ENCODE measurements at places on chromosomes 13 and 19.

- DNase-seq: no peak
Measured at GRCh38 chr13:46860722-46861121, 36.1 kb downstream of the HTR2A start.

- no peak for DNase-seq
Measured at GRCh38 chr13:70310396-70311119, 202.3 kb upstream of the KLHL1 start.

DNA sequence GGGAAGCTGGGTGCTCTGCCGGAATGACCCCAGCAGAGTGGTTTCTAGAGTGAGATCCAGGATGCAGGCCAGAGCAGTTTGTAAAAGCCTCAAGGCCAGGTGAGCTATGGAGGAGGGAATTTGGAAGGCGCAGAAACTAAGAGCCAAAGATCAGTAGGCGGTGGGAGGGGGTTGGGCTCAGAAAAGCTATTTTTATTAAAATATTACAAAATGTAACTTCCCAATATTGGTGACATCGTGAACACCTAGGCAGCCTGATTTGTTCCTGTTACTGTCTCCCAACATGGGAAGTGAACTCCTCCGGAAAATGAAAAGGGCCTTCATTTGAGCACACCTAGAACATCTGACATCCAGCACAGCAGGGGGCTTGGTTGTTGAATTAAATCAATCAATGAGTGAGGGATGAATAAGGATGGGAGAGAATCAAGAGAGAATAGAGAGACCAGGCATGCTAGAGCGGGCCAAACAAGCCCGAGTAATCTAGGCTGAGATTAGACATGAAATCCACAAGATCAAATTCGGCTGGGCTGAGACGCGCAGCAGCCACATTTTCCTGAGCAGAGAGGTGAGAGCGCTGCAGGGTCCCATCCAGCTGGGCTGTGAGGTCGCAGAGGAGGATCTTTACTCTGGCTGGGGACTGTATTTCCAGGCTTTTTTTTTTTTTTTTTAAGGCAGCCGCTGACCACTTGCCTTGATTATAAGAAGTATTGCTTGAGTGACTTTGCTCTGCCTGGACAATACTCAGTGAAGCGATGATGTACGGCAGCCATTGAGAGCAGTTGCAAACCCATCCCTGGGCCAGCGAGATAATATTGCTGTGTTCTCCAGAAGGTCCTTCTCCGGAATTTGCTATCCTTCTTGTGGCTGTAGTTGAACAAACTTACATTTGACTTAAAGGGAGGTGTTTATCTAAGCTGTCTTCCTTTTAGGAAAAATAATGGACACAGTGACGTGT, 178.0 kb upstream of the KL start:
- no peak for DNase-seq

GRCh38 chr13:114047358-114047881, 73.5 kb upstream of the C13orf46 start:
- no peak for DNase-seq

DNA sequence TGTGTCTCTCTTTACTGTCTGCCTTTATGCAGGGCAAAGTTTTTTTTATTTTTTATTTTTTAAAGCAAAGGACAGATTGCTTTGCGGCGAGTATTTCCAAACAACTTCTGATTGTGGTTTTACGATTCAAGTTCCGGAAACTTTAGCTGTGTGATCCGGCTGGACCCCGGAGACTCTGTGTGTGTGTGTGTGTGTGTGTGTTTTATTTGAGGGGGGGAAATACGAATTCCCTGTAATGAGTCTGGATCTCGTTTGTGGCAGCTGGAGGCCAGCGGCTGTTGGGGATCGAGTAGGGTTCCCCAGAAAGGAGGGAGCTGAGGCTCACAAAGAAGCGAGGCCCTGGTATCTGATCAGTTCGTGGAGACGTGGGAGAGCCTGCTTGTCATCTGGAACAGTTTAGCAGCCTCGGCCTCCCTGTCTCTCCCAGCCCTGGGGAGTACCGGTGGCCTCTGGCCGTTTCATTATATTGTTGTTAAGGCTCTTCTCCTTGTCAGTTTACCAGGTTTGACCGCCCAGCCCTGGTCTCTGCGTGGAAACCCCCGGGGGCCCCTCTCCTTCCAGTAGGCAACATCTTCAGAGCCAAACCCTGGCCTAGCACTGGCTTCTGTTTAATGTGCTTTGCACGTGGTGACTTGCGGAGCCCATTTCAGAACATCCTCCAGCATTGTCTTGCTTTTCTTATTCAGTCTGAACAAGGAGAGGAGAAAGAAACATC, 1.3 kb downstream of the FARP1 start:
- DNase-seq: peak; percentile 23

GRCh38 chr19:35115177-35115951, at the start of gene FXYD3:
Gene FXYD3 (plus strand): TSS chr19:35115823. CDS start chr19:35119377, 3,554 bp downstream.
- DNase-seq: no peak

Data from HFFc6 (cell line).